ENCODE measurements at places on chromosomes 3 and 15. TPM values are rescaled to one million over a fixed set of nuclear protein-coding genes. Genes with fewer than 3 reads are reported as not detected.

GRCh38 chr3:170490828-170491560, 72.3 kb downstream of the CLDN11 start:
- H3K27me3 ChIP-seq: peaks cover 18% of the 10 kb centered on the region
- H3K4me3 ChIP-seq: no peak overlapping the region
- no peak for DNase-seq
- H3K27ac ChIP-seq: no peak overlapping the region
- no peaks in the 10 kb centered on the region for H3K4me1 ChIP-seq
- H3K36me3 ChIP-seq: no peaks in the 10 kb centered on the region

- no peaks in the 10 kb centered on the region for H3K27me3 ChIP-seq
- no peak for DNase-seq
- peaks cover 3% of the 10 kb centered on the region for H3K4me1 ChIP-seq
- no peak overlapping the region for H3K4me3 ChIP-seq
Observed at GRCh38 chr15:57730876-57731275, 24.4 kb downstream of the POLR2M start.

GRCh38 chr3:179021119-179021903, 50.3 kb downstream of the ZMAT3 start:
- peak overlapping the region; percentile 63 for H3K4me3 ChIP-seq
- H3K36me3 ChIP-seq: peaks cover 20% of the 10 kb centered on the region
- peak overlapping the region; percentile 81 for H3K27ac ChIP-seq
- DNase-seq: no peak

- DNase-seq: no peak
- H3K27ac ChIP-seq: no peak overlapping the region
- peaks cover 2% of the 10 kb centered on the region for H3K4me1 ChIP-seq
- no peak overlapping the region for H3K4me3 ChIP-seq
- H3K27me3 ChIP-seq: peaks cover 45% of the 10 kb centered on the region
- H3K36me3 ChIP-seq: no peaks in the 10 kb centered on the region
Observed at GRCh38 chr15:81117136-81117535, 16.9 kb upstream of the CFAP161 start.

DNA sequence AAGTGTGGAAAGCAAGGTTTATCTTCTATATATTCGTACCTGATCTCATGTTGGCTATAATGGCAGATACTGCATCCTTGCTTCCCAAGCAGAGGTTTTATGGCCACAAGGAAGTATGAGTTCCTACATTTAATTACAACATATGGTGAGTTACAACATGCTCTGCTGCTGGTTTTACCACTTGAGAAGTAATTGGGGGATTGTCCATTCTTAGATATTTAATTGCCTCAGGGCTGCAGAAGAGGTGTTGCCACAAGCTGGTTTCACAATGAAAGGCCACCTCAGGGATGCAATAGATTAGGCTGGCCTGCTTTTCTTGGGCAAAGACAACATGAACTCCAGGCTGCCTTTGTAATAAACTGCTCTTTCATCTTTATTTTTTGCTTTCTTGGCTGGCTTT, 48.6 kb downstream of the RAP2B start:
- peaks cover 26% of the 10 kb centered on the region for H3K4me1 ChIP-seq
- H3K4me3 ChIP-seq: no peak overlapping the region
- peaks cover 7% of the 10 kb centered on the region for H3K36me3 ChIP-seq
- DNase-seq: no peak
- no peak overlapping the region for H3K27ac ChIP-seq

ST8SIA2 gene
- total RNA-seq: not detected

Measured in activated CD4-positive, alpha-beta T cell treated with anti-CD3 and anti-CD28 coated beads, Interleukin-2, amount 10 ng/mL, durations not matched to agents 7 days and 5 days (primary cell).